Activated CD4-positive, CD25-positive, alpha-beta regulatory T cell treated with anti-CD3 and anti-CD28 coated beads, Interleukin-2, amount 50 U/mL, for 72 hours (primary cell): ENCODE measurements at places on chromosomes 1 and 21.

DNA sequence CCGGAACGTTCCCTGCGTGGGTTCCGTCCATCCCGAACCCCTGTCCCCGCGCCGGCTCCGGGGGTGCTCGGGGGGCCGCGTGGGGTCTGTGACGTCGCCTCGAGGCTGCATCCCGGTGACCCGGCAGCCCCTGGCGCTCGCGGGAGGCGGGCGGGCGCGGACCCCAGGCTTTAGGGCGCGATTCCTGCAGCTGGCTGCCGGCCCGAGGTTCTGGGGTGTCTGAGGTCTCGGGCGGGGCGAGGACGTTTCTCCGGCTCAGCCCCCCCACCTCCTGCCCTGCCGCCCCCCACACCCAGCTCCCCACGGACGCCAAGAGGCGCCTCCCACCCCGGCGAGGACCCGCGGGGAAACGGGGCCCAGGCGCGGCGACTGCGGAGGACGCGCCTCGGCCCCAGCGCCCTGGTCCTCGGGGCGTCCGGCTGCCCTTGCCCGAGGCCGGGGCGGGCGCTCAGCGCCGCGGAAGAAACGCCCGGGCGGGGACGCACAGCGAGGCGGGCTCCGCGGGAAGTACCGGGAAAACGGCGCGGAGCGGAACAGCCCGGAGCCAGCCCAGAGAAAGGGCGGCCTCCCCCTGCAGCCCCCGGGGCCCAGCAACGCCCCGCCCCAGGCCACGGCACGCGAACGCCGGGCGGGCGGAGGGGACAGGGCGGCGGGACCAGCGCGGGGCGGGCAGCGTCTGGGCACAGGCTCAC, 1.3 kb upstream of the PCBP3 start:
- DNase-seq: no peak

DNA sequence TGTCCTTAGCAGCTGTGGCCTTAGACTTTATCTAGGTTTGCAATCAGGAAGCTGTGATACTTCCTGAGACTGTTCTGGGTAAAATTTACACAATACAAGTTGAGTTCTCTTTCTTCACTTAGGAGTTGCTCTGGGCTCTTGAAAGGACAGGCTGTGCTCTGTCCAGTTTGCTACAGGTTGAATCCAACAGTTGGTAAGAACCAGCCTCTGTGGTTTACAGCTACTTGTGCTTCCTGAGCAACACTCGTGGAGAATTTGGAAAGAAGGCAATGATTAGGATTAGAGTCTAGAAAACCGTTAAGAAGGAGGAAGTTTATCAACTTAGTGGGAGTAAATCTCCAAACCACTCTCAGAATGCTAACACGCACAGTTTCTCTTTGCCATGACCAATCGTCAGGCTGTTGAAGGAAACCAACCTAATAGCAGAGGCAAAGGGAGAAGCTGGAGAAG, 26.8 kb downstream of the GFI1 start:
- no peak for DNase-seq

DNA sequence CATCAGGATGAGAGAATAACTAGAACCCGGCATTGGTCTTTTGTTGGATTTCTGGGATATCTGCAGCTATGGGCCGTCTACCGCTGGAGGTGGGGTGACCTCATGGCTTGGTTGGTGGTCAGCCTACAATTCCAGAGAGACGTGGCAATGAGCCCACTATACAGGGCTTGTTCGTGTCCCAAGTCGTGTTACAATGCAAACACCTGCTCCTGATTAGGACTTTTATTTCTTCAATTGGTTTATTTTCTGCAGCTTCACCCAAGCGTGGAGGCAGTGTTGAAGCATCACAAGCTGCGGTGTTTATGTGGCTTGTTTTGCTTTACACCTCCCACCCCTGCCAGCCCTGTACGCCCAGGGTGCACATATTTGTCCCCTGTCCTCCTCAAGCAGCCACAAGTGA, 211.7 kb upstream of the TMEM51 start:
- DNase-seq: no peak

DNA sequence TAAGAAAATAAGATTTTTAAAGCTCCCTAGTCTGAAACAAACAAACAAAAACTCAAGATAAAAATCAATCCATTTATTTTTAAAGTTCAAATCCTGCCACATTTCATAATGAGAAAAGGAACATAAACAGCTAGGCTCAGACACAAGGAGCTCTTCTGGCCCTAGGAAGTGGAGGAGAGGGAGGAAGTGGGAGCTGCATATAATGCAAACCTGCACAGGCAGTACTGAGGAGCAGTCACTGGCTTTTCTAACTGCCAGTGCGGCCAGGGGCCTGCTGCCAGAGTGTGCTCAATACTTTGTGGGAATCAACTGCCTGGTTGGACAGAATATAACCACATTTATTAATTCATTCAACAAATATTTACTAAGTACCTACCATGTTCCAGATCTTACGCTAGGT, 139.8 kb upstream of the SPATA6 start:
- no peak for DNase-seq

- DNase-seq: no peak
Measured at GRCh38 chr1:12132078-12132477, 34.7 kb upstream of the TNFRSF1B start.
